Nephron progenitor cell (in vitro differentiated cells): ENCODE measurements at places on chromosomes 11 and 22.

GRCh38 chr11:32374261-32374711, 61.1 kb downstream of the WT1 start:
- peak; percentile 43 for DNase-seq

DNA sequence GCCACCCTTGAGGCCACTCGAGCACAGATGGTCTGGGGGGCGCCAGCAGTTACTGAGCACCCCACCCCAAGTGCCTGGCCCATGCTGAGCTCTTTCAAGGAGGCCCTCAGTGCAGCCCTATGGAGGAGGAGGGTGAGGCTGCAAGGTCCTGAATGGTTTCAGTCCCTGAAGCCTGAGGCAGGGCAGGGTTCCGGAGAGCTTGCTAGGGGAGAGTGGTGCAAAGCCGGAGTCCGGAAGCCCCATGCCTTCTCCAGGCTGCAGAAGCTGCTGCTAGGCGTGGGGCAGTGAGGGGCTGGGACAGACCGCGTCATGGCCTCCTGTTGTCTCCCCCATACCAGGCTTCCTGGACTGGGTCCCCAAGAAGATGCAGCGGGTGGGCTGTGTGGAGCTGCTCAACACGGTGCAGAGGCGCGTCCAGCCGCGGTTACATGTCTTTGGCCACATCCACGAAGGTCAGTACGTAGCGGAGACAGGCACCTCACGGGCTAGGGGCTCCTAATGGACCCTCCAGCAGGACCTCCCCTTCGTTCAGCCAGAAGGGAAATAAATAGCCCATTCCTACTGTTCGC, 90.6 kb downstream of the MPPED1 start:
- DNase-seq: no peak

- no peak for DNase-seq
These were observed 121.8 kb upstream of the POU2AF2 start for GRCh38 chr11:111123463-111124398.

GRCh38 chr11:131219646-131220045, 150.8 kb upstream of the NTM start:
- DNase-seq: no peak

DNA sequence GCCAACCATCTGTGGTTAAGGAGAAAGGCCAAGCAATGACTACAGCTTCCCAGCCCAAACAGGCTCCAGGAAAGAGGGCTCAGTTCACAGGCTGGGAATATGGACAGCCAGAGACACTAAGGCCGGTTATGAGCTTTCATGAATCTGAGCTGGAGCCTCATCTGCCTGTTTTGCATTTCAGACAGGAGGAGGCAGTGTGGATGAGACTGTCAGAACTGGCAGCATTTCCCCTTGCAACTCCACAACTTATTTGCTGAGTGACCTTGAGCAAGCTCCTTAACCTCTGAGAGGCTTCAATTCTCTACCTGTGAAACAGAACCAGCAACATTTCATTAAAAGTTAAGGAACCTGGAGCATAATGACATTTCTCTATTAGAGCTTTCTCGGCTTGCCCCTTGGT, 264.0 kb downstream of the ETS1 start:
- DNase-seq: no peak

DNA sequence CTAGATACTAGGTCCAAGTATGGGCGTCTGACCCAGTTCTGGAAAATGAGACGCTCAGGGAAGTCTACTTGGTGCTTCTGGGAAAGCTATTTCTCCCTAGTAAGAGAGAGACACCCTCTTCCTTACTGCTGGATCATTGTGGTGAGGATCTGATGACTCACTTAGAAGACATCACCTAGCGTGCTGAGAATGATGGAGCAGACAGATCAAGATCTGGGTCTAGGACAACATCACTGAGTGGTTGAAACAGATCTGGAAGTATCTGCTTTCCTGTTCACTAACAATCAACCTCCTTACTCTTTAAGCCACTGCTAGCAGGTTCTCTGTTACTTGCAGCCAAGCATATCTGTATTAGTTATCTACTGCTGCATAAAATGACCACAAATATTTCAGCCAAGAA, 38.3 kb upstream of the HMGXB4 start:
- DNase-seq: no peak

DNA sequence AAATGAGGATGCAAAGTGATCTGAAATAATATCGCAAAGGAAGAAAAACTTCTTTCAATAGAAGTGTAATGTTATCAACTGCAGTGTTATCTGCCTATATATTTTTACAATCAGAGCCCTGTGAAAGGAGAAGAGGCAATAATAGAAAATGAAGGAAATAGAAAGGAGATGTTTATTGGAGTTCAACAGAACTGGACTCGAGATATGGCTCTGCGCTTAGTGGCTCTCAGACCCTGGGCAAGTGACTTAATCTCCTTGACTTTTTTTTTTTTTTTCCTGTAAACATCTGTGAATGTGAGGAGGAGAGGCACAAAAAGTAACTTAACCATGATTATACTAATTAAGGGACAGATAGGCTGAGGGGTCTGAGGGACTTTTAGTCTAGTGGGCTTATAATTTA, 18.9 kb downstream of the CNTF start:
- no peak for DNase-seq

DNA sequence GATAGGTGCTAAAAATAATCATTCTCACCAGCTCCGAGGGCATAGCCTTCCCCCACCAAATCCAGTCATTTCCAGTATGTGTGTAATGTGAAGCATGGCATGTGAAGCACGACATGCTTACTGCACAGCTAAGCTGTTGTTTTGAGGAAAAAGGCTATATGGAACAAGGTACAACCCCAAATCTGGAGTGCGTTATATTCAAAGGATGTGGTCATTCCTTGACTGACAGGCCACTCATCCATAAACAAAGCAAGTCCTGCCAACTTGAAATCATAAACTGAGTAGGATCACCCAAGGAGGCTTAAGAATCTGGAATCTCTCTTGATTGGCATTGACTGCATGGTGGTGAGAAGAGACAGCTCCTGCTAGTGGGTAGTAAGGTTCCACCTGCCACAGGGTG, 3.7 kb downstream of the MAP6 start:
- DNase-seq: no peak

GRCh38 chr11:2088746-2089535, 50.2 kb downstream of the IGF2 start:
- no peak for DNase-seq

GRCh38 chr11:126918556-126918955, 82.0 kb downstream of the KIRREL3 start:
- no peak for DNase-seq
